Stromal cell of bone marrow (primary cell): ENCODE measurements at places on chromosomes 1 and 21.

- no peak for DNase-seq
Measured at GRCh38 chr1:223056802-223057201, 86.2 kb downstream of the TLR5 start.

DNA sequence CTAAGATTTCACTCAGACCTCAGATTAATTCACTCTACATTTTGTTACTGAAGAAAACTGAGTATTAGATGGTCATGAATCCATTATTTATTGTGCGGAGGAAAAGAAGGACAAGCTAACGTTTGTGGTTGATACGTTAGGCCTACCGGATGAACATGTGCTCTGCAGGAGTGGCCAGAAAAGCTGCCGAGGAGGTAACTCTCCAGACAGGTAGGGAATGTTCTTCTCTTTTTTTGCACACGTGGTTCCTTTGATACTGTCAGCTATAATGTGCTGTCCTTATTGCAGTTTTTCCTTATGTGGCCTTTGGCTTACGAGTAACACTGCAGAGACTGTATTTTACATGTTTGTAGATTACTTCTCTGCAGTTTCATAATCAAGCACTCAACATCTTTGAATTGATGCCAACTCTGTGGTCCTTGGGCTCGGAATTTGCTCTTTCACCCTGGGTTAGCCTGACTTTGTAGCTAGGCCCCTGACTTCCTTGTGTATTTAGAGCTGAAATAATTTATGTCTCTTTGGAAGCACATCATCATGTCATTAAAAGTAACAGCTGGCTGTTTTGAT, 13.6 kb downstream of the MTR start:
- no peak for DNase-seq

DNA sequence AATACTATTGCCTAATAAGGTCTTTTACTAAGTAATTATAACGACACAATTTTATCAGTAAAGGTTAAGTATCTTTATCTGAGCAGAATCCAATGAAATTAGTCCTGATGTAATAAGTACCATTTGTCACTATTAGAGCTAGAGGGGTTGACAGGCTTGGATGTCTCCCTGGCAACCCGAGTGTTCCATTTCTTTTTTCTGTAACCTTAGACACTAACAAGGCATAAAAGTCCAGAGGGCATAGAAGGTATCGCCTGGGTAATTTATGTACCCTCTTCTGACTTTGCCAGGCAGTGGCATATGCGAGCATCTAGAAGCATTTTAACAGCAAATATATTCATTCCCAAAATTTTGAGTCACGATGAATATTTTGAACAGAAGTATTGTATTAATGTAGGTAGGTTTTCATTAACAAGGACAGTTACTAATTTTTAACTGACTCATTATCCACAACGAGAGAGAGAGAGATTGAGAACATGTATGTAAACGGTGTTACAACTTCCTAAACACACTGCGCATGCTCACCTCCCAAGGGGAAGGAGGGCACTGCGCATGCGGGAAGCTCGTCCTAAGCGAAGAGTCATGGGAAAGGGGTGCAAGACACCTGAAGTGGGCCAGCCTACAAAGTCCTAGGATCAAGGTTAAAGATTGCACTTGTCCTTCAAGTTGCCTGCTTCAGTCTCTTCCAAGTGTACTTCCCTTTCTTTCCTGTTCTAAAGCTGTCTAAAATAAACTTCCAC, 423.9 kb downstream of the DSCAM start:
- DNase-seq: no peak

DNA sequence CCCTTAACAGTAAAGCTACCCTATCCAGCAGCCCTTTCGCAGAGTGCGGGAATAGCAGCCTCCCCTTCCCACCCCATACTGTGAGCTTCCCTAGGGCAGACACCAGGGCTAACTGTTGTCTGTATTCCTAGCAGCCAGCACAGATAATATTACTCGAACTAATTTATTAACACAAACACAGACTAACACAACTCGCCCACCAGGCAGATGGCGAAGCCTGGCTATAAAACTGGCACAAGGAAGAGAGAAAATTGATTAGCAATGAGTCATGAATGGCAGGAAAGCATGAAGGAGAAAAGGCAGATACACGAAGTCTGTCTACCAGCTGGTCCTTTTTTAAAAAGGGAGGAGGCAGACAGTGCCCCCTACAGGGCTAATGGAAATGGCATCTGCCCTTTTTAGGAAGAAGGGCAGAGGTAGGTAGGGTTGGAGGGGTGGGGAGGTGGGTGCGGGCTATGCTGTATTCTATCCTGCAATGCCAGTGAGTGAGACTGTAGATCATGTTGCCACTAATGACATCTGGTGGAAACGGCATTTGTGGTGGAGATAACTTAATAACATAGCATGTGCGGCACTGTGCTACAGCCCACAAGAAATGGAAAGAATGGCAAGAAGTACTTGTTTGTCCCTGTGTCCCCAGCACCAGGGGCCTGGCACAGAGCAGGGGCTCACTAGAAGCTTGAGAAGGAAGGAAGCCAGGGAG, 30.6 kb upstream of the CTPS1 start:
- peak; percentile 59 for DNase-seq

GRCh38 chr1:152539901-152540300, 25.6 kb downstream of the CRCT1 start:
- DNase-seq: no peak

- DNase-seq: peak; percentile 24
Measured at GRCh38 chr1:154344977-154345837, 19.9 kb downstream of the ATP8B2 start.

DNA sequence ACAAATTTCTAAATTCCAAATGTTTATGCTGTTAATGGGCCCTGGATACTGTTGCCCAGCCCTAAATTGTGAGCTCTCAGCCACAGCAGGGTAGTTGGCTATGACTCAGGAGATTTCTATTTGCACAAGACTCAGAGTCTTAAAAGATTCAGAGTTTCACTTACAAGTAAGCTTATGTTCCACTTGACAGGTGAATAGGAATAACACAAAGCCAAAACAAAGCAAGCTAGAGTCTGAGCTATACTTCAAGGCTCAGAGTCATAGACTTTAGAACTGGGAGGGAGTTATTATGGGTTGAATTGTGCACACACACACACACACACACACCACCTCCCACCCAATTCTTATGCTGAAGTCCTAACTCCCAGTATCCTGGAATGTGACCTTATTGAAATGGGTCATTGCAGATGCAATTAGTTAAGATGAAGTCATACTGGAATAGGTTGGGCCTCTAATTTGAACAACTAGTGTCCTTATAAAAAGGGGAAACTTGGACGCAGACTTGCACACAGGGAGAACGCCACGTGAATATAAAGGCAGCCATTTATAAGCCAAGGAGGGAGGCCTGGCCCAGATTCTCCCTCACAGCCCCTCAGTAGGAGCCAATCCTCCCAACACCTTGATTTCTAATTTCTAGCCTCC, 30.2 kb downstream of the PRDX6 start:
- DNase-seq: peak; percentile 61

- DNase-seq: no peak
Measured at GRCh38 chr1:197392541-197392940, 124.5 kb downstream of the CRB1 start.

DNA sequence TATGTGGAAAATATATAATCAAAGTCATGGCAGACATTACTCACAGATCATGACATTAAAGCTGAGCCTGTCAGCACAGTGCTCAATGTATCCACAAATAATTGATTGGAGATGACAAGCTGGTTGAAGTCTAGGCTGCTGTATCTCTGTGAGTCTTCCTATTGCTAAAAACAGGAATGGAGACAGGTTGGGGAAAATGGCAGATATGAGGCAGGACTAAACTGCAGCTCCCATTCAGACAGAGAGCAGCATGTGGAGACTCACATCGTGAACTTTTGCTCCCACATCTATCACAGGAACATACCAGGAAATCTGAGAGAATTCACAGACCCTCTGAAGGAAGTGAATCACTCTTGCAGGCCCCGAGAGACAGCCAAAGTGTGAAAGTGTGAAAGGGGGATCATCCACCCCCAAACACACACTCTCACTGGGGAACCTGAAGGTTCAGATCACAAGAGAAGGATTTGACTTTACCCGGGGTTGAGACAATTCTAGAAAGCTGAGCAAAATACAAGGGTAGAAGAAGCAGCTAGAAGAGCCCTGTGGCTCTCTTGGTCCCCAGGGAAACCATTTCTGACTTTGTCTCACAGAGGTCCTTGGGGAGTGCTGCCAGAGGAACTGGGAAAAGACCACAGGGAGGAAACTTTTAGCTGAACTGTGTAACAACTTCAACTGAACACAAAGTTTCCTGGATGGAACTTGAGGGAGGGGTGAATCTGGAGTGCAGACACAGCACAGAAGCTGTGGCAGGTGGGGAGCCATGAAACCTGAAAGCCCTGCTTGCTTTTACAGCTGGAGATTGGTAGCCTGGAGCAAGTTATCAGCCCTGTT, 173.4 kb downstream of the S1PR1 start:
- DNase-seq: no peak

GRCh38 chr1:27070390-27071048, 57.9 kb upstream of the TENT5B start:
- no peak for DNase-seq

DNA sequence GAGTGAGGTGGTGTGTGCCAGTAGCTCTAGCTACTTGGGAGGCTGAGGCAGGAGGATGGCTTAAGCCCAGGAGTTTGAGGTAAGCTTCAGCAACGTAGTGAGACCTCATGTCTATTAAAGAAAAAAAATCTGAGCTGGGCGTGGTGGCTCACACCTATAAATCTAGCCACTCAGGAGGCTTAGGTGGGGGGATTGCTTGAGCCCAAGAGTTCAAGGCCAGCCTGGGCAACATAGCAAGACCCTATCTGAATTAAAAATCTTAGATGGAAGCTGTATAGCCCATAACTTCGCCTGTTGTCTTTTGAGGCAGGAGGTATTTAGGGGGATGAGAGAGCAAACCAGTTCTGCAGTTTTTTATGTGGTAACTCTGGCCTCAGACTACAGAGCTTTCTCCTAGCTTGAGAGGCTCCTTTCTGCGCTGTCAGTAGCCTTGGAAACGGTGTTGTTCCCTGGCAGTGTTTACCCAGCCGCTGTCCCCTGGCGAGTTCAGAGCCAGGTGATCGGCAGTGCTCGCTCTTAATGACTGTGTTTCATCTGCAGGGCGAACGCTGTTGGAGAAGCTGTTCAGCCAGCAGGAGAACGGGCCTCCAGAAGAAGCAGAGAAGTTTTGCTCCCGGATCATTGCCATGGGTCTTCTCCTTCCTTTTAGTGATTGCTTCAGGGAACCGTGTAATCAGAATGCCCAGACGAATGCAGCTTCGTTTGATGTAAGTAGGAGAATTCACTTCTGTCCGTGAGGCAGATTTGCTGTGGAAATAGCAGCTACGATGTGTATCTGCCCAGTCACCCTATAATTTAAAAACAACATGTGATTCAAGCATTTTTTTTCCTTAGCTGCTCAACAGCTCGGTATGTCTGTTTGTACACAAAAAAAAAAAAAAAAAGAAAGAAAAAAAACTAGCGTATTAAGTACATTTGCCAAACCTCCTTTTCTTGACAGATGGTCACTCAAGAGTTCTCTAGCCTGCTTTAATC, 31.2 kb downstream of the FMN2 start:
- peak; percentile 46 for DNase-seq

GRCh38 chr1:220235462-220235861, 36.8 kb downstream of the RAB3GAP2 start:
- DNase-seq: no peak

DNA sequence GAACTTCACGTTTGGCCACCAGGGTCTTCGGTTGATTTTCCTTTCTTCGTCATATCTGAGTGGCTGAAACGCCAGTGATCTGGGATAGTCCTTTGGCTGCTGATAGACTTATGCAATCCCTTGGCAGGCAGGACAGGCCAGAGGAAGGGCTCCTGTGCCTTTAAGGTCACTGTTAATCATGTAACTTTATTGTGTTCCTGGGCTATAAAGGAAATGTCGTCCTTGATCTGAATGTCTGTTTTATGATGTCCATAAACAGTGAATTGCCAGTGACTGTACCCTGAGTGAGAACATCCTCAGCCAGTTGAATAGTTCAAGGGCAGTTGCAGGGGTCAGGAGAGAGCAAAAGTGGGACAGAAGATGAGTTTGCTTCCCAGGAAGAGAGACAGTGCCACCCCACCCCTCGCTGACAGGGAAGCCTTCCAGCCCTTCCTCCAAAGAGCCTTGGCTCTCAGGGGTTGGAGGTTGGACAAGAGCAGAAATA, 68.0 kb downstream of the PDE9A start:
- no peak for DNase-seq

DNA sequence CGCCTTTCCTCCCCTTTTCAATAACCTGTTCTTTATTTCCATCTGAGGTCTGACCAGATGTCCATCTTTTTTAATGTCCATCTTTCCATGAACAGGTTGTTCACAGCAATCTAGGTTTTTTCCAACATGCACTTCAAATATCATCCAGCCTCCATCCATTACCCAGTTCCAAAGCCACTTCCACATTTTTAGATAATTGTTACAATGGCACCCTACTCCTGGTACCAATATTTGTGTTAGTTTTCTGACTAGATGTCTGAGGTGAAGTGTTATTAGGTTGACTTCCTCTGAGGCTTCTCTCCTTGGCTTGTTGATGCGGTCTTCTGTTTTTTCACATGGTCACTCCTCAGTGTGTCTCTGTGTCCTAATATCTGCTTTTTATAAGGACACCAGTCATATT, 89.4 kb downstream of the OBSCN start:
- DNase-seq: no peak

GRCh38 chr1:1156140-1157032, 17.3 kb upstream of the TTLL10 start:
- DNase-seq: no peak

DNA sequence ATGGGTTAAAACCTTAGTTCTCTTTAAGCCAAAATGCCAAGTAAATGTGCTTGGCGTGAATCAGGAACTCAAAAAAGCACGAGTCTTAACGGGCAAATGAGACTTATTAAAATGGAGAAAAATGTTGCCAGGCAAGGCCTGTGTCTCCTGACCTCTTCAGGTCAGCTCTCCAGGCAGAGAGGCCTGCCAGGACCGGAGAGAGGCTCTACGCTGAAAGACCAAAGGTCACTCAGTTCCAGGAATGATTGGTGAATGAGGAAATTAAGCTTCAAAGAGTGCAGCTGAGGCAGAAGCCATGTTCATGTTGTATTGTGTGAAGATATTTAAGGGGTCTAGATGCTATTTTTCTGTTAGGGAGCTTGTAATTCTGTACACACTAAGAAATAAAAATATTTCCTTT, 66.6 kb downstream of the SPAG17 start:
- DNase-seq: no peak

- peak; percentile 10 for DNase-seq
Measured at GRCh38 chr1:213244664-213245091, 193.6 kb downstream of the RPS6KC1 start.

- no peak for DNase-seq
Measured at GRCh38 chr1:39466413-39467107, 24.9 kb upstream of the BMP8A start.

DNA sequence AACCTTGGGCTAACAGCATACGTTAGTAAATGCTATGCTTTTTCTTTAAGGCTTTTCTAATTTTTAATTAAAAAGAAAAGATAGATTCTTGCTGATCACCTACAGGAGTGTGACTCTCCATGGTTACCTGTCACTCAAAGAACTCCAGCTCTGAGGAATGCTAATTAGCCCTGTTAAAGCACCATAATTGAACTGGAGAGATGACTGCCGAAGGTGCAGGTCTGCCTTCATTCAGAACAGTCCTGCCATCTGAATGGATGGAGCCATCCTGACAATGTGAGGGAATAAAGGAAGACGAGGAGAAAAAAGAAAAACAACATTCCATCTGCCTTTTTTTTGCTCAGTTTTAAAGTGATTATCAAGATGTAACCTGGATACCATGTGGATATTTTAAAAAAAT, 94.6 kb downstream of the ATP6V1G3 start:
- DNase-seq: no peak
